Gastroesophageal sphincter (tissue), 4 donors: ENCODE measurements at places on chromosomes 7 and 10. TPM values are rescaled to one million over a fixed set of nuclear protein-coding genes. Genes with fewer than 3 reads are reported as not detected.

PON1 gene
- not detected for total RNA-seq

AHCYL2 gene
- 13.3 TPM for total RNA-seq

NKX1-2 gene
- total RNA-seq, result 0.12 TPM

ST8SIA6 gene
- total RNA-seq, result not detected

ACSL5 gene
- total RNA-seq, result 14.6 TPM

CYP2C18 gene
- total RNA-seq, result not detected

HTRA1 gene
- 137 TPM for total RNA-seq

RPP30 gene
- total RNA-seq, result 28.1 TPM

MTPN gene
- total RNA-seq, result 80.2 TPM

TCAF2 gene
- total RNA-seq, result 1.9 TPM

KIAA1217 gene
- total RNA-seq, result 9.7 TPM

NCF1 gene
- 0.93 TPM for total RNA-seq

RAPGEF5 gene
- total RNA-seq, result 21.5 TPM

PRLHR gene
- 0.13 TPM for total RNA-seq

ADO gene
- total RNA-seq, result 21.2 TPM

DNA sequence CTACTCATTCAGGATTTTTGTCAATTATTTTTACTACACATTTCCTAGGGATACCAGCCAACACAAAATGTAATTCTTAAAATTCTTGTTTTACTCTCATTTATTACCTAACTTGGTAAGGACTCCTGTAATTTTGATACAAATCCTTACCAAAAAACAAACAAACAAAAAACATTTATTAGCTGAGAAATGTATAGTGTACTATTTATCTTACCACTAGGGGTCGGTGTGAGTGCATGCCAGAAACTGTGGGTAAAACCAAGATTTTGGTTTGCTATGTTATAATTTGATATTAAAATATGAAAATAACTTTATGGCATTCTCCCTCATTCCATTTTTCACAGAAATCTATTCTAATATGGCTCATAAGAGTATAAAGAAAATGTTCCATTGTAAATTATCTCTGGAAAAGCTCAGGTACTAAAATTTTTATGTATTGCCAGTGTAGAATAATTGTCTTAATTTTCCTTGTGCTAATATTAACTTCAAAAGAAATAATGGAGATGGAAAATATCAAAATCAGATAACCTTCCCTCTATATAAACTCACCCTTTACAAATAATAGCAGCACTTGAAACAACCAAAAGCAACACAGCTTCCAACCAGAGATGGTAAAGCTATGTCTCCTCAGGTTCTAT is 290.8 kb upstream of the PCDH15 start:
- no peak for ATAC-seq

DNA sequence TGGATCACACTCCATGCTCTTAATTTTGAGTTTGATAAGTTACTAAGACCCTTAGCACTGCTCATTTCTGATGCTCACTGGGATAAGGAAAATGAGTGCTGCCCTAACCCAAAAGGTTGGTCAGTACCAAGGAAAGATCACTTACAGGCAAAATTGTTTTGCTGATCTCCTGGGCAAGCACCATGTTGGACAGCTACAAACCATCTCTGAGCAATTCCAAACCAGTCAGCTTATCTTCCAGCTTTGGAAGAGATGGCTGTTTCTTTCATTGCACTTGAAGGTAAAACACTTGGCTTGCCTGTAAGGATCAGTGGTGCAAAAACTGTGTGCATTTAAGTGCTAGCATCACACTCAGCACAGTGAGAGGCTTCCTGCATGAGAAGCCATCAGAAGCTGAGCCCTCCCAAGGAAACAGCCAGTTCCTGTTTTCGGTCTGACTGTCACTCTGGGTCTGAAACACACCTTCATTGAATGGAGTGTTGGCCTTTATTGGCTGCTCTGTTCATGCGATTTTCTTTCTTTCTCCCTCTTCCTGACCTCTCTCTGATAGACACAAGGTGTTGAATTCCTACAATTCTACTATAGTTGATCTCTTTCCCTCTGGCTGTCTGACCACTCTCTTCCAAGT is 126.4 kb upstream of the GHITM start:
- no peak for ATAC-seq

DNA sequence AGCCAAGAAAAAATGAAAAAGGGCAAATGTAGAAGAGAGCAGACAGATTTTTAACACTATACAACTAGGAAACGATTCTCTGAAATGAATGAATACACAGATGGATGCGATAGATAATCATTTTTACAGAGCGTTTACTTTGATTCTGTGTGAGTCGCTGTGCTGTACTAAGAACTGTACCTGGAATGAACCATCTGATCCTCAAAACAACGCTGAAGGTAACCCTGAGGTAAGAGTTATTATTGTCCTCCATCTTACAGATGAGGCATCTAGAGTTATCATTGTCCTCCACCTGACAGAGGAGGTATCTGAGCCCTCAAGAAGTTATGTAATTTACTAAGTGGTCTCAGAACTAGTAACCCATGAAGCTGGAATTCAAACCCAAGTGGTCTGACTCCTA is 80.2 kb downstream of the CHCHD3 start:
- no peak for ATAC-seq

GRCh38 chr10:35435824-35436223 is 99.5 kb downstream of the CCNY start:
- peak; percentile 51 for ATAC-seq

- ATAC-seq, result no peak
Measured at GRCh38 chr7:37957221-37957970, 37.0 kb downstream of the EPDR1 start.

- peak; percentile 69 for ATAC-seq
Measured at GRCh38 chr7:36390199-36391090, 783 bp downstream of the ANLN start.

DNA sequence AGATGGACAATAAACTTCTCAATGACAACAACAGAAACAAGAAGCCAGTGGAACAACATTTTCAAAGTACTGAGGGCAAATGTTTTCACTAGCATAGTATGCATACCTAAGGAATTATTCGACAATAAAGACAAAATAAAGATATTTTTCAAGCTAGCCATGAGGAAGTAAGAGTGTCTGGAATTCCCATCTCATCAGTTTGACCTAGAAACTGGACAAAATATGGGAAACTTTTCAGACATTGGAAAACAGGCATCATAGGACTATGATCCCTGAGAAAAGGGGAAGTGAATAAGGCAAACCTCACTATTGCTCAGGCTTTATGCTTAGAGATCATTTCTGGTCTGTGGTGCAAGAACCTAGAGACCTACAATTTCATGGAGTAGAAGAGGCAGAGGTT is 86.3 kb downstream of the OAT start:
- ATAC-seq, result no peak

- ATAC-seq, result no peak
Measured at GRCh38 chr10:117107238-117107637, 30.8 kb downstream of the VAX1 start.

GRCh38 chr7:2782565-2782964 is 61.5 kb downstream of the GNA12 start:
- no peak for ATAC-seq

DNA sequence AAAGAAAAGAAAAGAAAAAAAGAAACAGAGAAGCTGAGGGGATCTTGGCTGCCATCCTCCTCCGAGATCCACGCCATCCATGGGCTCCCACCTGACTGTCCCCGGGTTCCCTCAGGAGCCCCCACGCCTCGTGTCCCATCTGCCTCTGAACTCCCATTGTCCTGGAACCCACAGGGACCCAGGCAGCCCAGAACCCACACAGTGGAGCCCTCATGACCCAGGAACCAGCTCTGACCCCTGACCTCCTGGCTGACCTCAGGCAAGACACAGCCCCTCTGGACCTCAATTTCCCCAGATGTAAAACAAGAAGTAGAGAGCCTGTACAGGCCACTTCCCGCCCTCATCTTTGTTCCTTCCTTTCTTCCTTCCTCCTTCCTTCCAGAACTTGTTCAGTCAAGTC is 40.4 kb downstream of the RASGEF1A start:
- ATAC-seq, result no peak

DNA sequence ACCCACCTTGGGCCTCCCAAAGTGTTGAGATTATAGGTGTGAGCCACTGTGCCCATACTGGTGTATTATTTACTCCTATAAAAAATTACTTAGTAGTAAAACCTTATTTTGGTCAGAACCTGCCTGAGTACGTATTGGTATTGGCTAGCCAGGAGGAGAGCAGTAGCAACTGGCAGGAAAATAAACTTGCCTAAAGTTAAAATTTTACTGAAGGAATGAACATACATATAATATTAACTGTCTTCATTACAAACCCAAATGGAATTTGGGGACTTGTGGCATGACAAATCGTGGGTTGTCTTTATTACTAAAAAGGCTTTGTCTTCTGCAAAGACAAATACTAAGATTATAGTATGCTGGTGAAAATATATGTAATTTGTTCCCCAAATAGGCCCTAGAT is 8.4 kb downstream of the RAB18 start:
- ATAC-seq, result no peak

- ATAC-seq, result no peak
Measured at GRCh38 chr10:32582946-32583345, 137.0 kb downstream of the CCDC7 start.

DNA sequence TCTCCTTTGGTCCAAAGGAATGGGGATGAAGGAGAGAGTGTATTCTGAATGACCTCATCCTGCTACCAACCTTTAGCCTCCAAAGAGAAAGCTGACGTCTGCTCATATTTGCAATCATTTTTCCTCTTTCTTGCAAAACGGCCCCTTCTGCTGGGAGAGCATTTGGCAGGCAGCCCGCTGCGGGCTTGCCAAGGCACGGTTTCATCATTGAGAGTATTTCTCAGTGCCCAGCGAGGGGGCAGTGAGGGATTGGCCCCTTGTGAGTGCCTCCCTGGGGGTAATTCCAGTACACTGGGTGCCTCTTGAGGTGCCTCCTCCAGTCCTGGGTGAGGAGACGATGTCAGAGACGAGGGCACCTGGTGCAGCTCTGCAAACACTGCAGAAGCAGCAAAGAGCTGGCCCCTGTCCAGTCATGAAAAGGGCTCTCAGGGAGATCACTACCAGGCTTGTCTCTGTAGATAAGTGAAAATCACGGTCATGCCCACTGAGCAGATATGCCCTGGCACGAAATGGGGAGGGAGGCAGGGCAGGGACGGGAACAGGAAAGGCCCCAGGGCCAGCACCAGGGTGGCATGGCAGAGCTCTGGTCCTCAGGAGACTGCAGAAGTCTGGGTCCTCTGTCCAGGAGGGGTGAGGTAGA is 48.7 kb upstream of the SHH start:
- no peak for ATAC-seq

DNA sequence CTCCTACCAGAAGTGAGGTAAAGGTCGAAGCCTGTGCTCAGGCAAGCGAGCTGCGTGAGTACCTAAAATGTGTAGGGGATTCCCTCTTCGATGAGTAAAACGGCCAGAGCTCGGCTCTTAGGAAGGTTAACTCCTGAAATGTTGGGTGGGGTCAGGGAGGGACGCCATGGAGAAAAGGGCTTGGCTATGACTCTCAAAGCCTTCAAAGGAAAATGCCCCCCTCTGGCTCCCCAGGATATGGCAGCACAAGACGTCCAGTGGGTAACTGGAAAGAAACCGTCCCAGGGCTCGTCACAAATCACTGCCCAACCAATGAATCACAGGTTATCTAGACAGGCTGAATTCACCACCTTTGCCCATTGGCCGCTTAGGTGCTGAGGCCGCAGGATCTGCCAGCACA is 58.0 kb downstream of the CALML3 start:
- no peak for ATAC-seq

DNA sequence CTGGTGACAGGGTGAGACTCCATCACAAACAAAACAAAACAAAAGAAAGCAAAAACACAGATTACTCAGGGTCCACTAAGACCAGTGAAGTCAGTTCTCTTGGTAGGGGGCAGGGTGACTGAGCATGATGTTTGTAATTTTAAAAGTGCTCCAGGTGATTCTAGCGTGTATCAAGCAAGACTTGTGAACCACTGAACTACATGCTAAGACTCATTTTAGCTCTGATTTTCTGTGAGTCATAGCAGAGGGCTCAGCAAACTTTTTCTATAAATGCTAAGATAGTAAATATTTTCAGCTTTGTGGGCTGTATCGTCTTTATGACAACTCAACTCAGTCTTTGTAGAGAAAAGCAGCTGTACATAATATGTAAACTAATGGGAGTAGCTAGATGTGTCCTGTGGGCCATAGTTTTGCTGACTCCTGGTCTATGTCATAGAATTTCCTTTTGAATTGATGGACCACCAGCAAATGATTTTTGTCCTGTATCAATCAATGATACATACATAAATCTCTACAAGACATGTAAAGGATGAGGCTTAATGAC is 141.3 kb downstream of the CFTR start:
- ATAC-seq, result no peak

- ATAC-seq, result no peak
Measured at GRCh38 chr10:76126607-76127527, 695.4 kb downstream of the LRMDA start.

GRCh38 chr10:29563420-29564035 is 71.2 kb downstream of the SVIL start:
- ATAC-seq, result no peak

- ATAC-seq, result no peak
Measured at GRCh38 chr7:86968618-86969017, 90.8 kb downstream of the ELAPOR2 start.

GRCh38 chr7:3432911-3433310 is 131.9 kb downstream of the SDK1 start:
- ATAC-seq, result peak; percentile 71

GRCh38 chr7:101108961-101109360 is 17.9 kb upstream of the SERPINE1 start:
- ATAC-seq, result no peak

- no peak for ATAC-seq
Measured at GRCh38 chr7:96188174-96188581, 133.7 kb downstream of the SLC25A13 start.
